ENCODE measurements at places on chromosomes 6 and 20. TPM values are rescaled to one million over a fixed set of nuclear protein-coding genes. Genes with fewer than 3 reads are reported as not detected.

The EPHA7 gene
- polyA plus RNA-seq, result 53.5 TPM

The PHACTR1 gene
- 20.1 TPM for polyA plus RNA-seq

The ARMC2 gene
- polyA plus RNA-seq, result 15.7 TPM

The C20orf141 gene
- polyA plus RNA-seq, result not detected

The KCNQ2 gene
- 5.5 TPM for polyA plus RNA-seq

The IMPG1 gene
- 5.2 TPM for polyA plus RNA-seq

The LRFN2 gene
- 0.81 TPM for polyA plus RNA-seq

The SALL4 gene
- polyA plus RNA-seq, result 16.3 TPM

The DCDC2 gene
- 136 TPM for polyA plus RNA-seq

The AIF1 gene
- 60.5 TPM for polyA plus RNA-seq

The SLC17A2 gene
- 0.86 TPM for polyA plus RNA-seq

The IL17F gene
- 0.40 TPM for polyA plus RNA-seq

The THBS2 gene
- polyA plus RNA-seq, result 7.3 TPM

The HLA-DOA gene
- polyA plus RNA-seq, result 5.9 TPM

The ZDHHC14 gene
- 19.1 TPM for polyA plus RNA-seq

The MOG gene
- not detected for polyA plus RNA-seq

The TINAG gene
- 37.3 TPM for polyA plus RNA-seq

The HDGFL1 gene
- polyA plus RNA-seq, result not detected

The HLA-DQA1 gene
- 3.3 TPM for polyA plus RNA-seq

The FOXA2 gene
- not detected for polyA plus RNA-seq

The KHDC1L gene
- 0.62 TPM for polyA plus RNA-seq

Measured in left kidney (tissue), 8 donors.